ENCODE measurements at places on chromosomes 2 and 18.

- DNase-seq, result no peak
Observed at GRCh38 chr2:231111987-231112386, 12.9 kb downstream of the HTR2B start.

DNA sequence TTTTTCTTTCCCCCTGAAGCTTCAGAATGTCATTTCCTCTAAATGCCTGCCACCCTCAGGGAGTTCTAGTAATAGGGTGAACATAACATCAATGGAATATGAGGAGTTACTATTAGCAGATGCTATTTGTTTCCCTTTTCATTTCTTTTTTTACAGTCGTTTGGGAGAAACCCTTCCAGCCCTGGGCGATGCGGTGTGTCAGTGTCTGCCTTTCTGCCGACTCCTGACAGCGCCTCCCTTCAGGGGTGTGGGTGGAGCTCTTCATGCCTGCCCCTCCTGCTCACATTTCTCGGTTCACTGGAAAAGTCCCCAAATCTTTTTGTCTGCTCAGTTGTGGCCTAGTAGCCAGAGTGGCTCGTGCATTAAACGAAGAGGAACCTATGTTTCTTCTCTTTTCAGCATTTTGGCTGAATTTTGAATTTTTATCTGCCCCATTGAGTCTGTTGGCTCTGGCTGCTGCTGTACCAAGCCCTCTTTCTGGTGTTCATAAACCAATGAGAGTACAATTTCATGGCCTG is 72.3 kb downstream of the FMNL2 start:
- DNase-seq, result peak; percentile 55

DNA sequence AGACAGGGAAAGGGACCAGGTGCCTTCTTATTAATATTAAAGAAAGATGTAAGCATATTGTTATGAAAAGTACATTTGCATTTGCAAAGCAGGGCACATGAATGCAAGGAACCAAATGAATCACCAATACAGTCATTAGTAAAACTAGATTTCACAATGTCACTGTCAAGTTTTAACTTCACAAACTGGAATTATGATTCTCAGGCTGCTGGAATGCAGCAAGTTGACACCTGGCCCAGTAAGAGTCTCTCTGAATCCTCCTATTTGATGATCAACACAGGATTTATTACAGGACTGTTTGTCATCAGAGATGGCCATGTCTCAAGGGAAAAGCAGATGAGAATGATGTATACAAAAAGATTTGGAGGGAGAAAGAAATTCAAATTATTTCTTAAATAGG is 72.9 kb upstream of the STK39 start:
- DNase-seq, result no peak

DNA sequence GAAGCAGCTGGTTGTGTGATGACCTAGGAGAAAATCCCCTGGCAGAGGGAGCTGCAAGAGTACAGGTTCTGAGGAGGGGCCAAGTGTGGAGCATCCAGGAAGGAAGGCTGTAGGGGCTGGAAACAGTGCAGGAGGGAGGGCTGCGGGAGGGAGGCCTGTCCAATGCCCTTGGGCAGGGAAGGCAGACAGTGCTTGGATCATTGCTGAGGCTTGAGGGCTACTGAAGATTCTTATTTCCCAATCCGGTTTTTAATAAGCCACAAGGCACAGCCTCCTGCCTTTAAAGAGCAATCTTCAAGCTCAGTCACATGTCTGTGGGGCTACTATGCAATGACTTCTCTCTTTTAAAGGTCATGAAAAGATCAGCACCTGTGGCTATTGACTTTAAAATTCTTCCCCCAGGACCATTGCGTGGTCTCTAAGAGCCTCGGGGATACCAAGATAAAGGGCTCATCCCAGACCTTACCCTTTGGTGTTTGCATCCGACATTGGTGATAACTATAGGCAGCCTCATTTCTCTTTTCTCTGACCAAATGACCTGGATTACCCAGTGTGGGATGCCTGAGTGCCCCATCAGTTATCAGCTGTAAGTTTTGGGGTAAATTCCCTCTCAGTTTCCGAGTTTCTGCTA is 149.6 kb downstream of the DOCK10 start:
- DNase-seq, result no peak

DNA sequence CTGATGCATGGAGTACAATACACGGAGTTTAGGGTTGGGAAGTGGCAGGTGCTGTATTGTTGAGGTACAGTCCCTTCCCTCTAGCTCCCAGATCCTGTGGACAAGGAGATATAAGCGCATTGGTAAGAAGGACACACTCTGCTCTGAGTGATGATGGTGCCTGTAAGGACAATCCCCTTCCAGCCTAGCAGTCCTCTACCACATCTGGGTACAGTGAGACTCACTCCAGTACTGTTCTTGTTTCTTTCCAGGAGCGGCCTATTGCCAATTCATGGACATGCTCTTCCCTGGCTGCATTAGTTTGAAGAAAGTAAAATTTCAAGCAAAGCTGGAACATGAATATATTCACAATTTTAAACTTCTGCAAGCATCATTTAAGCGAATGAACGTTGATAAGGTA is 56.0 kb downstream of the MAPRE2 start:
- DNase-seq, result no peak

GRCh38 chr2:40666398-40666797 is 214.5 kb upstream of the SLC8A1 start:
- no peak for DNase-seq

GRCh38 chr2:147623328-147623727 is 221.5 kb upstream of the ACVR2A start:
- no peak for DNase-seq

DNA sequence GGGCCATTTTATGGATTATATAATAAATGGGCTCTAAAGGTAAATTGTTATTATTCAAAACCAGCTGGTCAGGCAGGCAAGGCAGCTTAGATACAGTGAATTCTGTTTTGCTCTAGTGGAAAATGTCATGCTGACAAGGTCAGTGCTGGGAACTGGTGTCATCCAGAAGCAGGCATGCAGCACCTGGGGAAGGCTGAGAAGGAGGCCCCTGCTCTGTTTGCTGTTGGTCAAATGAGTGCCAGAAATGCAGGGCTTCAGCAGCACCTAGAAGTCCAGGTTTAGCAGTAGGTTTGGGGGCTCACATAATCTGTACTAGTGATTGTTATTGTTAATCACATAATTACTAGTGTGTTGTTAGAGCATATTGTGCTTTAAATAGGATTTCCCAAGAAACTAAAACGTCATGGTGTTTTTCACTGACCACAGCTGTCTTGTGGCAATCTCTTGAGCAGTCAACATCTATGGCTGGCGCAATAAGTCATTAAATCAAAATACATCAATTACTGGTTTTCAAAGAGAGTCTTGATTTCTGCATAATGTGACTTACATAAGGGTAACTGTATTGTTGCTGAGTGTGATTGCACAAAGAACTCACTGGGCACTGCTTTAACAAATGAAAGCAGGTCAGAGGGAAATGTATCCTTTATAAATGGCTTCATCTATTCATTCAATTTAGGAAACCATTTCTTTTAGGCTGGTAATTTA is 99.1 kb downstream of the MYO3B start:
- DNase-seq, result no peak

GRCh38 chr2:100673691-100674485 is 111.1 kb downstream of the PDCL3 start:
- DNase-seq, result no peak

DNA sequence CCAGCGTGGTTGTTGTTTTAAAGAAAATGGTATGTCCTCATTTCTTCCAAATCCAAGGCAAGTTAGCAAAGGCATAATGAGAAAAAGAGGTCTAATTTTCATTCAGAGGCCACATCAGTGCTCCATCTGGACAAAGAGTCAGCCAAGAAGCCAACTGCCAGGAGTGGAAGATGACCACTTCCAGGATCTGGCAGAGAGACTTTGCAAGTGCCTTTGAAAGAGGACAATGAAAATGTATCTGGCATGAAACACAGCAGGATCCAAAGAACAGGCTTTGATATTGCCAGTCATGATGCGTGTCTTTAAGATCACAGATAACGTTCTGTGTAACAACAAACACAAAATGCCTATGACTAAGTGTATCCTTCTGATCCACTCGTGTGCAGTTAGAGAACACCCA is 82.8 kb downstream of the AFF3 start:
- no peak for DNase-seq

DNA sequence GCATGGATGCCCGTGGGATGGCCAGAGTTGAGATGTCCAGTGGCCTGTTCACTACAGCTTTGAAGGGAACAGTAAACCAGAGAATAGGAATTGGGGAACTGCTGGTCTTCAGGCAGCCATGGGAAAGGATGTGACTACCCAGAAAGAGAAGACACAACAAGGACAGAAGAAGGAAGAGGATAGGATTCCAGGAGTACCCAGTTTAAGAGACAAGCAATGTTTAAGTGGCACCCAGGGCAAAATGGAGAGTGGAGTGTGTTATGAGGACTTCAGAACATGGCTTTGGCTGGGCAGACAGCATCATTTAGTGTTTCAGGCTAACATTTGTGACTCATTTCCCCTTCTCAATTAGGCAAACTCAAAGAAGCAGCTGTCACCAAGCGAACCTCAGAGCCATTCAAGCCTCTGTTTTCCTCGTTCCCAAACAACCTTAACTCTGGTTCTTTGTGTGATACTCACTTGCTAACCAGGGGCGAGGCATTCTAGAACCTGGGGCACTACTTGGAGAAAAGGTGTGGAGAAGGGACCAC is 4.0 kb upstream of the FAM124B start:
- no peak for DNase-seq

- no peak for DNase-seq
Observed at GRCh38 chr18:73381016-73381698, 513.4 kb upstream of the NETO1 start.

DNA sequence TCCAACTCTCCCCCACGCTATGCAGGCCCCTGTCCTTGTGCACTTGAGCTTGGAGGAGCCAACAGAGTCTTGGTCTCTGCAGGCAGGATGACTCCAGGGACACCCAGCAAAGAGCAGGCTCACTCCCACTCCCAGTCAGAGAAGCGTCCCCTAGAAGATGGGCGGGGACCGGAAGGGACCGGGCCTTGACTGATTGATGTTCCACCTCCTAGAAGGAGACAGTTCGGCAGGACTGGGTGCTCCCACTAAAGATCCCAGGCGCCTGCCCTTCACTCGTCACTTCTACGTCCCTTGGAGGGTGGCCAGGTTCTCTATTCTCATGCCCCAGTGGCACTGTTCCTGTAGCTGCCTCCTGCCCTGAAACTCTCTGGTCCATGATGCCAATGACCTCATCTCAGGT is 3.2 kb upstream of the SP100 start:
- DNase-seq, result no peak

- DNase-seq, result no peak
Observed at GRCh38 chr2:5695654-5696403, 3.6 kb downstream of the SOX11 start.

DNA sequence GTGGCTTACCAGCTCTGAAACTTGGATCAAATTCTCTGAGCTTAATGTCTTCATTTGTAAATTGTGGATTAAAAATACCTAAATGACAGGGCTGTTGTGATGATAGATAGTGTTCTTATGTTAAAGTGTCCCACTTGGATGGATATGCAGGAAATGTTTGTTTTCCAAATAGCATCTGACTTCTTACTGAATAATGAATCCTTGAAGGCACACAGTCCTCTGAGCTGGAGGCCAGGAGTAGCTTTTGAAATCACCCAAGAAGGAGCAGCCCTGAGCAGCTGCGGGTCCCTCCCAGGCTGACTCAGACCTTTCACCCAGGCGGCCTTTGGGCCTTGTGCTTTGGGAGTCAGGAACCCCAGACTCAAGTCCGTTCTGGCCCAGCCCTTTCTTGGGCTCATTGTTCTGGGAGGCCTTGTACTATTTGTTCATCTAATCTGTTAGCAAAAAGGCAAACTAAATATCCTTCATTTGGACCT is 173.0 kb upstream of the GATA6 start:
- DNase-seq, result no peak
